Caudate nucleus (tissue), 63 donors: ENCODE measurements at places on chromosomes 12 and 14.

GRCh38 chr14:90381999-90382451 is 14.8 kb upstream of the CALM1 start:
- no peak for DNase-seq

GRCh38 chr12:8914716-8915526 is 612 bp downstream of the PHC1 start:
- DNase-seq: no peak

DNA sequence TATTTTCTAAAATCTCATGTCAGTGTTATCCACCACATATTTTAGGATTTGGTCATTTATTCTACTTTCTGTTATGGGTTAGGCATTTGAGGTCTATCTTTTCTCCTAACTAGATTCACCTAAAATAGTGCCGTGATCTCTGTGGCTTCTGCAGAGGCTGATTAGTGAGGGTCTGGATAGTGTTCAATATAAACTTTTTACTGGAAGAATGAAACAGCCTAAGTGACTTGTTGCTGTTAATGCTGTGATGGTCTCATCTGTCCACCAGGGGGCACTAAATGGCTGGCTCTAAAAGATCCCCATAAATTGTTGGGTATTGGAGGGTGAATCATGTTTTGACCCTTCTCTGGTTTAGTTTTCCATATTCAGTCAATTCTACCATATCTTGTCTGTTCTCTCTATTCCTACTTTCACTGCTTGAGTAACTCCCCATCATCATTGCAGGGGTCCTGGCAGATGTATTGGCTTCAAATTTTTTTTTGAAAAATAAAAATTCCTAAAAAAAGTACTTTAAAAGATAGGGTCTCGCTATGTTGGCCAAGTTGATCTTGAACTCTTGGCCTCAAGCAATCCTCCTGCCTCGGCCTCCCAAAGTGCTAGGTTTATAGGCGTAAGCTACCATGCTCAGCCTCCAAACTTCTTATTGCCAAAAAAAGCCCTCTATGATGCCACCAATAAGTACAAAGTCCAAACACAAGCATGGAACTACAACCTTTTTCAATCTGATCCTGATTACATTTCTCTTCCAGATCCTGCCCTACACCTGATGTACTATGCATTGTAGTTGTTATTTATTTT is 6.9 kb downstream of the PABPN1 start:
- peak; percentile 70 for DNase-seq

- no peak for DNase-seq
These were observed 145.1 kb downstream of the KIF26A start for GRCh38 chr14:104283197-104284106.

- DNase-seq: no peak
These were observed 360.8 kb downstream of the PAWR start for GRCh38 chr12:79329933-79330332.
